ENCODE measurements at places on chromosomes 2 and 18.

- DNase-seq = no peak
Observed at GRCh38 chr2:102581911-102582310, 37.4 kb upstream of the SLC9A2 start.

GRCh38 chr2:230343747-230344146, 16.8 kb downstream of the SP140L start:
- DNase-seq = no peak

DNA sequence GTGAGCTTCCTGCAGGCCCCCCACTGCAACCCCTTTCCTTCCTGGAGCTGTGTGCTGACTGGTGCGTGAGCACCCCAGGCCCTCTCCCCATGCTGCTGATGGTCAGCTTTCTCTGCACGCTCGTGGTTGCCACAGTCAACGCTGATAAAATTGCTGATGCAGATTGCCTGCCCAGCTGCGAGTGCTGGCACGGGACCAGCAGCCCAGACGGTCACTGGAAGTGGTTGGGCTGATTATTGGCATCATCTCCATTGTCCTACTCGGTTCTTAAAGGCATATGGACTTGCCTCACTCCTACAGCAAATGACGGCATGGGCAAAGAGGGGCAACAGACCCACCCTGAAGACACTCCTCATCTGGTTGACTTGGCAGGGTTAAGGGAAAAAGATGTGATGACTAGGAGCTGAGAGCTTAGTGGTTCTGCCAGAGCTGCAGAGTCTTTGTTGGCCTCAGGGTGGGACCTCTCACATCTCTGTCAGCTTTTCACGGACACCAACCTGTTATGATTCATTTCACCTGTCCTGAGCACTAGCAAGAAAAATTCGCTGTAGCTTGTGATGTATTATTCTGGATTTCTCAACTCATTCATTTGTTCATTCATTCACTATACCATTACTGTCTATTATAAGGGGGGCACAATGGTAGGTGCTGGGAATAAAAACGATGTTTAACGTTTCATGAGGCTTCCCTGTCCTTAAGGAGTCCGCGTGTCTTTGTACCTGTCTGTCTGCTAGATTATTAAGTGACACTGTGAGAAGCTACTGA, 38.4 kb downstream of the PAX8 start:
- DNase-seq = peak; percentile 92

DNA sequence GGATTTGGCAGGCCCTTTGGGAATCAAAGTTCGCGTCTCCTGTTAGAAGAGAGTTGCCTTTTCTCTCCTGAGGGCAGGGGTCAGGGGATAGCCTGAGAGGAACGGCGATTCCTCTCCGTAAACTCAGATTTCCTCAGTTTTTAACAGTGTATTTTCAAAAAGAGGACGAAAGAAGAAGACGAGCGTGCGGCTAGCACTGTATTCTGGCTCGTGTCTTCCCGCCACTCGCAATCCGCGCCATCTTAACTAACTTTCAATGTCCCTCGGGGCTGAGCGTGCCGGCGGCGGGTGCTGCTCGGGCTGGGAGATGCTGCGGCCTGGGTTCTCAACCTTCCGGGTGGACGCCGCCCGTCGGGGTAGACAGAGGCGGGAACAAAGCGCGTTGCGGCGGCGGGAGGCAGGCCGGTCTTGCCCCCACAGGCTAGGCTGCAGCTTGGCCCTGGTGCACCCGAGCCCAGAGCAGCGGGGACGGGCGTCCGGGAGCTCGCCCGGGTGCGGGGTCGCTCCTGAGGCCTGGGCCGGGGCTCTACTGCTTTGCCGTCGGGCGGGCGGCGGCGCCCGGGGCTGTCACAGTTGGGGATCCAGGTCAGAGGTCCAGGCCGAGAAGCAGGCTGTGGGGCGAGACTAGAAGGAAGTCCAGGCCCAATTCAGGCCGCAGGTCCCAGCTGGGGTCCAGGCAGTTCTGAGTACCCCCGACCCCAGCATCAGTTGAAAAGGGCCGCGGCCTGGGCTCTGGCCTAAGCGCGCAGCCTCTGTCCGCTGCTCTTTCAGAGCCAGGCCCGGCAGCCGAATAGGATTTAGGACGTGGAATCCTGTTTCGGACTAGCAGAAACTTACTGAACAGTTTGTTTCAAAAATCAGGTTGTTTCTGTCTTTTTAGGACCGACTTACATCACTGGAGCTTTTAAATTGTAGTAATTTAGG, 11.8 kb downstream of the TBR1 start:
- DNase-seq = no peak

DNA sequence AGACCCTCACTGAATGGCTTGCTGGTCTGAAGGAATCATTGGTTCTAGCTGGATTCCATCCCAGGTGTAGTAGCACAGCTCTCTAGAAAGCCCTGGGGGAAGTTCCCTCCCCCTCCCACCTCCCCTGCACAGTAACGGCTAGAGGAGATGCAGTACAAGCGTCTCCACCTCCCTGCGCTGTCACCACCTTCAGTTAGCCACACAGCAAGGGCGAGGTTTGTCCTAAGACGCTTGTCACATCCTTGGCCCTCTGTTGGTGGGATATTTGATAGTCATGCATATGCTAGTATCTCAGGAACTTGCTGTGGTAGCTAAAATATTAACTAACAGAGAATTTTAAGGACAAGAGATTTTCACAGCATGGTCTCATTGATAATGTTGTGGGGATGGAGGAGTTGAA, 19.4 kb downstream of the TRAPPC12 start:
- DNase-seq = no peak

- DNase-seq = no peak
Observed at GRCh38 chr2:1868683-1869141, 124.4 kb upstream of the PXDN start.

DNA sequence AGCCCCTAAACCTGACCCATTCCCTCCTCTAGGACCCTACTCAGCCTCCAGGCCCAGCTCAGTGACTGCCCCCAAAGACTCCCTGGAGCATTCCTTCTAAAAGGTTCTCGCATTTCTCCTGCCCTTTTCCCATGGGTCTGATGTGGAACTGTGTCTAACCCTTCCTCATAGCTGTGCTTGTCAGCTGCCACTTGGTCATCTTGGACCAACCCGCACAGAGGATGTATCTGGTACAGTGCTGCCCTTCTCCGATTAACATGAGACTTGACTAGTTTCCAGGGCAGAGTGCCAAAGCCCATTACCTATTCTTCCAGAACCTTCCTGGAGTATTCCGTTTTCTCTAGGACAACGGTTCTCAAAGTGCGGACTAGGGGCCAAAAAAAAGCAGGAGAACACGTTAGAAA, 518 bp upstream of the NFU1 start:
- peak; percentile 72 for DNase-seq

DNA sequence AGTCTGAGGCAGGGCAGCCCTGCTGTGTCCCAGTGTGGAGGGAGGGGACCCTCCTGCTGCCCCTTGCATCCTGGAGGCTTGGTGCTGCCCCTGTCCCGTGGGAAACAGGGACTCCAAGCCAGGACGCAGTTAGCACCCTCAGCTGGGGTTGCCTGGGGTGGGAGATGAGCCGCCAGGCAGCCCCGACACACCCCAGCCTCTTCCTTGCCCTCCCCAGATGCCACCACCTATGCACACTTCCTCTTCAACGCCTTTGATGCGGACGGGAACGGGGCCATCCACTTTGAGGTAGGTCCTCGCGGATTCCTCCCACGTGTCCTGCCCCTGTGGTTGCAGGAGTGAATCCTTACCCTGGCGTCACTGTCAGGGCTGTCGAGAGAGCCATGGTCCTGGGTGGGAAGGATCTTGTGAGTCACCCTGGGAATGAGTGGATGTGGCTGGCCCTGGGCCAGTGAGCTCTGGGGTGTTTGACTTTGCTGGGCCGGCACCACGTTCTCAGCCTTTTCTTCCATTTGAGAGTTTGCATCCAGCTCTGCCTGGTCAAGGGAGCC, 27.5 kb upstream of the FAHD2A start:
- no peak for DNase-seq

DNA sequence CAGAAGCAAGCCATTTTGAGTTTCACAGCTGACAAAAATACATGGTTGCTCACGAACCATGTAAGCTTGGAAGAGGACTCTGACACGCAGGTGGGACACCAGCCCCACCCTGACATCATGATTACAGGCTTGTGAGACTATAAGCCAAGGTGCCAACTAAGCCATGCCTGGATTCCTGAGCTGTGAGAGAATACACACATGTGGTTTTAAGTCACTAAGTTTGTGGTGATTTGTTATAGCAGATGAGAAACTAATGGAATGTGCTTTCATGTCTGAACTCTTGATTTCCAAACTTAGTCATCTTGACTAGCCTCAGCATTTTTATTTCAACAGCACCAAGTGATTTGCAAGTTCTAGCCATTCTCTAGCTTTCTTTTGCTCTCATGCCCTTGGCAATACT, 676.1 kb upstream of the CELF4 start:
- DNase-seq = no peak
